ENCODE measurements at places on chromosomes 16 and 17. TPM values are rescaled to one million over a fixed set of nuclear protein-coding genes. Genes with fewer than 3 reads are reported as not detected.
A peak's percentile ranks its signal among the peaks of the same experiment; 100 is the strongest.

DNA sequence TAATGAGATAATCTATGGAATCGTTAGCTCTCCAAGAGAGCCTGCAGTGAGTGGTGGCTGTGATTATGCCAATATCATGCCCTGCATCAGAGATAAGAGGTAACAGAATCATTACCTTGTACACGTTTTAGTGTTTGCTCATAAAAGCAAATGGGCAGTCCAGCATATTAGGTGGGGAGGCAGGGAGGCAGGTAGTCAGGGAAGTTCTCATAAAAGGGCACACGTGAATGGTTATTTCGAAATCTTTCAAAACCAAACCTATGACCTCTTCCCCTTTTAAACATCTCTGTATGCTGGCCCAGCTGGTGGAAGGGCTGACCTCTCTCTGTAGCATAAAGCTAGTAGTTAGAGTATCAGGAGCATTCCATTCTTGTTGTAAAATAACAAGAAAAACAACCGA is 51.7 kb downstream of the VAT1L start:
- no peak for DNase-seq

The SLC35G6 gene
- total RNA-seq: not detected

DNA sequence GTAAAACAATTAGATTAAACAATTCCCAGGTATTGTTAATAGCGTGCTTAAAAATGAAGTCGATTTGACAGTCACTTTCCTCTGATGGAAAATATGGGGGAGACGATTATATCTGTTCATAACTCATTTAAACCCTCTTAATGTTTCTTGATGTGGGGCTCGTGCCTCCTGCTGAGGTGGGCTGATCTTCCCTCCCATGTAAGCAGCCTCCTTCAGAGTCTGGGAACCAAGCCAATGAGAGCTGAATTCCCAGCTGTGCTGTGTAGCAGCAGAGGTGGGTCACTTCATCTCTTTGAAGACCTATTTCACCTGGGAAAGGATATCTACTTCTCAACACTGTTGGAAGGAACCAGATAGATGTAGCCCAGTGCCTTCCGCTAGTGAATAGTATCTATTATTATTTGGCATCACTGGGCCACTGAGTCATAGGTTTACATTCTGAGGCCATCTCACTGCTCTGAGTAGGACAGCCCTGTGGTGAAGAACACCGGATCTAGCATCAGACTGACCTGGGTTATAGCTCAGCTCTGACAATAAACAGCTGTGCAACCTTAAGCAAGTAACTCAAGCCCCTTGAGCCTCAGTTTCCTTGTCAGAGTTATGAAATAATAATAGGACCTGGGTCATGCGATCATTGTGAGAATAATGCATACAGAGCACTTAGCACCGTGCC is 85.3 kb upstream of the C16orf82 start:
- peak; percentile 76 for DNase-seq

DNA sequence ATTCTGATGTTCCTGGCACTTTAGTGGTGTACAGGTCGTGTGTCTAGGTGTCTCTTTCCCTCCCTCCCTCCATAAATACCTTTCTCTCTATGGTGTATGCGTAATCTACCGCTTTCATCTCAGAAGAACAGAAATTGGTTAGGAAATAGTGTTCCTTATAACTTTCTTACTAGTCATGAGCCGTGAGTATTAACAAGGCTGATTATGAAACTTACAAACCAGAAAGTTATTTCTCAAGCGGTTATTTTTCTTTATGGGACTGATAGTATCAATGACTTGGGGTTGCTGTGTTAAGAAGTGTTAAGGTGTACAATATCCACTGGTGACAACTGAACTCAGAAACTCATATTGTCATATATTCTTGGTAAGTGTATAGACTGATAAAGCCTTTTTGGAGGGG is 13.2 kb upstream of the MYH11 start:
- DNase-seq: no peak

The HBQ1 gene
- total RNA-seq: 2.7 TPM

DNA sequence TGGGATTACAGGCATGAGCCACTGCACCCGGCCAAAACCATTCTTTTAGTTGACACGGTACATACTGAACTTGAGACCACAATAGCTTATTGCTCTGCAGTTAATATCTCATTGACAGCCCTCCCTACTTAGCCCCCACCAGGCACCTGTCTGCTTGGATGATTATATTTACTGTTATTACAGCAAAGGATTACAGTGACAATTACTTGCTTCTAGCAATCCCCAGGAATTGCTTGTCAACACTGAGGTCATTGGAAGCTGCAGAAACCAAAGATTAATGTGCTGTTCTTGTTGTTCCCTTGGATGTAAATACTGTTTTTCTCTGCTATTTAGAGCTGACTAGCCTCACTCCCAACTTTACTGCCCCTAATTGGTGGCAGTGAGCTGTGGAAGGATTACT is 211.2 kb downstream of the LGALS9B start:
- DNase-seq: no peak

GRCh38 chr17:80649200-80649644 is 104.6 kb downstream of the RPTOR start:
- no peak for DNase-seq

GRCh38 chr16:57711346-57711745 is 16.7 kb downstream of the DRC7 start:
- DNase-seq: no peak

The TMEM204 gene
- total RNA-seq: not detected

DNA sequence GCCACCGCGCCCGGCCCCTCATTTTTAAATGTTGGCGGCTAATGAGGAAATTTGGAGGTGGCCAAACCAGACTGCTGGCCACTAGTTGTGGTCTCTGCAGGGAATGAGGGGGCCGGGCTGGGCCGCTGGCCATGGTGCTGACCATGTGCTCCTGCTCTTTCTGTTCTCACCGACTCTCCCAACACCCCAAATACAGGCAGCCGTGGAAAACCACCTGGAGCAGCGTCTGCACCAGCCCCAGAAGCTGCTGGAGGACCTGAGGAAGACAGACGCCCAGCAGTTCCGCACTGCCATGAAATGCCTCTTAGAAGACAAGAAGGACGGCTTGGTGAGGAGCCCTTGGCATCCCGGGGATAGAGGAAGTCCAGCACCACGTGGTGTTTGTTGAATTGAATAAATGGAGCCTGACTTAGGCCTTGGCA is 21.3 kb downstream of the OTOA start:
- no peak for DNase-seq

- DNase-seq: no peak
These were observed 394.8 kb downstream of the SLC39A11 start for GRCh38 chr17:72697602-72698146.

DNA sequence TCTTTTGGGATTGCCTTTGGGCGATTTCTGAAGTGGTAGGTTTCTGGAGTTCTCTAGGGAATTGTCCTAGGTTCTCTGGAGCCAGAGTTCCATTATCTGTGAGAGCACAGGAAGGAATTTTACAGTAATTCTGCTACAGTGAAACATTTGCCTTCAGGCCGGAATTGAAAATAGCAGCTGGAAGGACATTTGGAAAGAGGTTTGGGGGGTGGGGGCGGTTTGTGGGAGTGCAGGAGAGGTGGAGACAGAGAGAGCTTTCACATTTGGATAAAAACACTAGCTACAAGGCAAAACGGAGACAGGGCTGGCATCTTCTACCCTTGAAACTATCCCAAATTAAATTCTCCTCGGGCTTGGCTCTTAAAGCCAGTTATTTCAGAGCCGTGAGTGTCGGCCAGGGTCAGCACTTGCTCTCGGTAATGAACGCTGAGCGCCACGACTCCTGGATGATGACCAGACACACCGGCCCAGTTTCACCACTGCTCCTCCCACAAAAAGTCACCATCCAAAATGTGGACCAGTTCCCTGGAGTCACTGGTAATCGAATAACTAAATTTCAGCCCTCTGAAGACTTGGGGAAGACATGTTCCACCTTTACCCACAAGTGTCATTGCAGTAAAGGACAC is 67.7 kb upstream of the TANC2 start:
- no peak for DNase-seq

GRCh38 chr16:15403392-15403995 is 7.9 kb downstream of the MPV17L start:
- no peak for DNase-seq

- DNase-seq: no peak
These were observed 873 bp downstream of the SETD1A start for GRCh38 chr16:30958175-30959079.

DNA sequence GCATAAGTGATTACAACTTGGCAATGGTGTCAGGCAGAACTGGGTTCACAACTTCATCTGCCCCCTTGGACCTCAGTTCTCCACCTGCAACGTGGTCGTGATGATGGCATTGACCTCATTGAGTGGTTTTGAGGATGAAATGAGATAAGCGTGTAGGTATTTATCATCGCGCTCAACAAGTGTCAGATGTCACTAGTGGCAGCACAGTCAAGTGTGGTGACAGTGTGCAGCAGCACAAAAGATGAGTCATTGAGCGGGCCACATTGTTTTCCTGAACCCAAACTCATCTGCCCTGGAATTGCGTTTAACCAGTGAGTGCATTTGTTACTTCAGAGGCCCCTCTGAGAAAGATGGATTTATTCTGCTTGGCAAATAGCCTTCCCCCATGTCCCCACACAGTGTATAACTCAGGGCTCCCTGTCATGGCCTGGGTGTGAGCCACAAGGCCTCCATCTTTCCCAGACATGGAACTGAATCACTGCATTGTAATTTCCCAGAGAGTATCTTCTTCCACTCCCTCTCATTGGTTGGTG is 20.9 kb downstream of the IRX3 start:
- DNase-seq: peak; percentile 15

DNA sequence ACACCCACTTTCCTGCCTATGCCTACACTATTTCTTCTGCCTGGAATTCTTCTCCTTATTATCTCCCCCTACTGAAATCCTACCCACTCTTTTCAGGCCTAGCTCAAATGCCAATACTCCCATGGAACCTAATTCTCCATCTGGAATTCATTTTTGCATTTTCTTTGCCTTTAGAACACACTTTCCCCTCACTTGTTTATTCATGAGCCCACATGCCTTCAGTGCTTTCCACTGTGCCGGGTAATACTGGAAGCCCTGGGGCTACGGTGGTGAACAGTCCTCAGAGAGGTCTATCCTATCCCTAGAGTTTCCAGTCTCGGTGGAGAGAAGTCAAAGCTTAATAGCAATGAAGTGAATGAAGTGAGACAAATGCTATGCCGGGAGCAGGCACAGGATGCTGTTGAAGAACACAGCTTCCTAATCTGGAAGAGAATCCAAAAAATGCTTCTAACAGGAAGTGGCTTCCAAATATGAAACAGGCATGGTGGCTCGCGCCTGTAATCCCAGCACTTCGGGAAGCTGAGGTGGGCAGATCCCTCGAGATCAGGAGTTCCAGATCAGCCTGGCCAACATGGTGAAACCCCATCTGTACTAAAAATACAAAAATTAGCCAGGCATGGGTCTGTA is 322.4 kb downstream of the GRIN2A start:
- DNase-seq: no peak
